A549 treated with DMSO at 1 μM for 4 hours (cell line): ENCODE measurements at places on chromosomes 3 and 15. TPM values are rescaled to one million over a fixed set of nuclear protein-coding genes. Genes with fewer than 3 reads are reported as not detected.

Gene NEDD4
- 44.8 to 58.9 TPM (median 51.4 TPM) in 5 replicates for total RNA-seq

Gene MAP2K5
- total RNA-seq: 7.7 to 13.0 TPM (median 11.9 TPM) in 5 replicates

Gene COPB2
- total RNA-seq: 67.5 to 78.7 TPM (median 75.9 TPM) in 5 replicates

Gene C2CD4B
- 0.07 to 0.09 TPM (median 0.08 TPM) in 3 of 5 replicates, not detected in the others for total RNA-seq

Gene FEZF2
- total RNA-seq: not detected in 5 replicates

Gene FGF12
- 0.38 to 0.97 TPM (median 0.63 TPM) in 5 replicates for total RNA-seq

Gene ATP8B4
- total RNA-seq: 0.80 to 1.6 TPM (median 0.84 TPM) in 5 replicates

Gene MANF
- 88.5 to 129 TPM (median 114 TPM) in 5 replicates for total RNA-seq

Gene DUT
- total RNA-seq: 86.1 to 119 TPM (median 108 TPM) in 5 replicates

Gene SLC9C1
- total RNA-seq: not detected in 5 replicates

Gene LOXL1
- 0.43 to 0.92 TPM (median 0.55 TPM) in 5 replicates for total RNA-seq

Gene GCSAM
- total RNA-seq: not detected in 5 replicates

Gene CADPS
- total RNA-seq: not detected in 5 replicates

Gene ST8SIA2
- 0.40 to 1.1 TPM (median 0.64 TPM) in 5 replicates for total RNA-seq

Gene CCR9
- total RNA-seq: not detected in 5 replicates

Gene CD96
- not detected in 5 replicates for total RNA-seq

Gene AHSG
- 0.08 TPM in 1 of 5 replicates, not detected in the others for total RNA-seq

Gene PROK2
- not detected in 5 replicates for total RNA-seq

Gene FAH
- 33.0 to 40.2 TPM (median 38.0 TPM) in 5 replicates for total RNA-seq

Gene SPESP1
- not detected in 5 replicates for total RNA-seq

Gene ALDH1L1
- 0.16 to 0.43 TPM (median 0.24 TPM) in 5 replicates for total RNA-seq

Gene TPRG1
- 0.14 to 0.55 TPM (median 0.24 TPM) in 5 replicates for total RNA-seq

Gene STRA6
- total RNA-seq: 48.6 to 75.8 TPM (median 62.5 TPM) in 5 replicates

Gene TMEM212
- not detected in 5 replicates for total RNA-seq

Gene ARHGEF26
- 6.3 to 7.8 TPM (median 7.0 TPM) in 5 replicates for total RNA-seq

Gene SCN5A
- total RNA-seq: 0.57 to 1.3 TPM (median 0.92 TPM) in 5 replicates

Gene MRPL3
- 95.9 to 107 TPM (median 99.6 TPM) in 5 replicates for total RNA-seq

Gene UROC1
- not detected in 5 replicates for total RNA-seq

Gene TNIK
- 2.2 to 2.9 TPM (median 2.4 TPM) in 5 replicates for total RNA-seq

Gene SYNPR
- total RNA-seq: not detected in 5 replicates
